ENCODE measurements at places on chromosomes 11 and 22.
A peak's percentile ranks its signal among the peaks of the same experiment; 100 is the strongest.

- DNase-seq: peak; percentile 37
These were observed 49.3 kb downstream of the AHNAK start for GRCh38 chr11:62497132-62497801.

- DNase-seq: no peak
These were observed 27.3 kb downstream of the RELT start for GRCh38 chr11:73403541-73403940.

GRCh38 chr11:11770921-11771486, 70.8 kb upstream of the USP47 start:
- DNase-seq: no peak

DNA sequence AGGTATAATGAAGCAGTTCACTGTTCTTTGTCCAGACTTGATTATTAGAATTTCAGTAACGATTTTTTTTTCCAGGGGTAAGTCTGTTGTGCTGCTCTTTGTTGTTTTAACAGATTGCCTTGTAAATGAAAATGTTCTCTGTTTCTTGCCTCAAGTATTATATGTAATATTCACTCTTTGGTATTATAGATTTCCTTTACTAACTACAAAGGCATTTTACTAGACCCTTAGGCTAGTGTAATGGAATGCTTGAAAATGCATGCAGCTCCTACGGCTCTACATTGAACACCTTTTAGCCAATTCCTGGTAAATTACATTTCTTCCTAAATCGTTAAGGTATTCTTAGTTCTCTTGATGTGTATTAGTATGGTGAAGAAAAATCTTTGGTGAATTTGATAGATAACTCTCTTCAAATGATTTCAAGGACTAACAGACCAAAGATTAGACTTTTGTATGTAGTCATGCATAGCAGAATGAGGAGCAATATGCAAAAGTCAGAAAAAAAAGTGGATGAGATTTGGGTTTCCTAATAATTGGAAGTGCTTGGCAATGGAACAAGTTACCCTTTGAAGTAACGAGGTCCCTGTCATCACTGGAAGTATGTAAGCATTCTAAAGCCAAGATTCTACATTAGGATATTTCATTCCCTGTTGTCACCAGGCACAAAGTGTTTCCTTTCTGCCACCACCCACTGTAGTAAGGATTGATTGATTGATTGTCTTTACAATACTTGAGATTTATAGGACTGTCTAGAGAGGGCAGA, 113.1 kb downstream of the DBX1 start:
- DNase-seq: no peak

DNA sequence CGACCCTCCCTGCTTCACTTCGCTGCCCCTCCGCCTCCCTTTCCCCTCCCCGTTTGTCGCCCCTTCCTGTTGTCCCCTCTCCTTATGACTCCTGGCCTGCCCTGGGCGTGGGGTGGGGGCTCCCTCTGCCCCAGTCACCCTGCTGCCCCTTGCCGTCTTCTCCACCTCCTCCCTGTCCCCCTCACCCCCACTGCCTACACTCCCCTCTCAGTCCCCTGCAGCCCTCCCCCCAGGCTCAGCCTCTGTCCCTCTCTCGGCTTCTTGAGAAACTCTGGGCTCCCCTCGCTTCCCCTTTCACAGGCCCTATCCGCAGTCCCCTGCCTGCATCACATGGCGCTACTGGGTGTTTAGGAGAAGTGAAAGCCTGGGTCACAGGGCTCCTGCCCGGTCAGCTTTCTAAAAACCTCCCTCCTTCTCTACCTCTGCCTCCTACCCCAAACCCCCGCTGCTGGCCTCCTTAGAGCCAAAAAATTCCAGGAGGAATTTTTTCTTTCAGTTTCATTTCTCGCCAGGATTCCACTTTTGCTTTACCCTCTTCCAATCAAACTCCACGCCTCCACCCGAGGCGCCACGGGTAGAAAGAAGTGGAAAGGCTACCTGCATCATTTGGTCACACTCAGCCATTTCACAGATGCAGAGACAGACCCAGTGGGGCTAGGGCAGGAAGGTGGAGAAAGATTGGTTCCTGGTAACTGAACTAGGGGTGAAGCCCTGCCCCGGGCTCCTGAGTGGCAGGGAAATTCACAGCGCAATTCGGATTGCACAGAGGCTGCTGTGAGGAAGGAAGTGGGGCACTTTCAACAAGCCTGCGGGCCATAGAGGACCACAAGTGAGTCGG, at the start of gene SLC15A3:
SLC15A3 (minus strand) TSS at position 273 of the 838 bp plus-strand sequence. CDS start 625 bp downstream, outside the sequence.
- peak; percentile 88 for DNase-seq

GRCh38 chr11:4748438-4748837, 21.3 kb downstream of the OR51F1 start:
- no peak for DNase-seq

DNA sequence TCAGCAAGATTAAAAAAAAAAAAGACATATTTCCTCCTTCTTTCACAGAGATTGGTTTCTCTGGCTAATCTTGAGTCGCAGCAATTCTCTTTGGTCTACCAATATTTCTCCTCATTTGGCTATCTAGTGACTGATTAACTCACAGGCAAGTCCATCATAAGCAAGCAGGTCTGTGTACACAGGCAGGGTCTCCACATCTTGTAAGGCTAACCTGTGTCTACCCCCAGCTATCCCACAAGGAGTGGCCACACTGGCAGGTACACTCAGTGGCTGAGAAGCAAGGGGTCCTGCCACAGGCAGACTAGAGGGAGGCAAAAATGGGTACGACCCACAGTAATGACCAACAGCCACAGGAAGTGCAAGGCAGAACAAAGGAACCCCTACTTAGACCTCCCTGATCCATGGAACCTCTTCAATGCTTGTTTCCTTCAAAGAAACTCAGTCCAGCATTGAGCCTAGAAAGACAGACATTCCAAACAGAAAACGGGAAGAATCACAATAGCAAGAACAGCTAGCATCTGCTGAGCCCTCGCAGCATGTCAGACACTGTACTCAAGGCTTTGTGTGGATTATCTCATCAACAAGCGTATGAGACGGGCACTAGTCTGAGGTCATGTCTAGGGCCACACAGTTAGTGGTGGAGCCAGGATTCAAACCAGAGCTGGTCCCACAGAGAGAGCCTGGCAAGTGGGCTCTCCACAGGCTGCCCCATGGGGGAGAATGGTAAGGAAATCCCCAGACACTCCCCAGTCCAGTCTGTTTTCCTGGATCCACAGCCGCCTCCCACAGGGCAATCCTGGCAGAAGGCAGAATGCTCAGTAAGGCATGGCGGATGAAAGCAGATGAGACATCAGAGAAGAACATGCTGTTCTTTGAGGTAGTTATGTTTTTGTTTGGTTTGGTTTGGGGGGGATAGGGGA, 34.3 kb downstream of the PLEKHA7 start:
- no peak for DNase-seq

- DNase-seq: no peak
These were observed 95.7 kb downstream of the TRMU start for GRCh38 chr22:46430961-46431838.

DNA sequence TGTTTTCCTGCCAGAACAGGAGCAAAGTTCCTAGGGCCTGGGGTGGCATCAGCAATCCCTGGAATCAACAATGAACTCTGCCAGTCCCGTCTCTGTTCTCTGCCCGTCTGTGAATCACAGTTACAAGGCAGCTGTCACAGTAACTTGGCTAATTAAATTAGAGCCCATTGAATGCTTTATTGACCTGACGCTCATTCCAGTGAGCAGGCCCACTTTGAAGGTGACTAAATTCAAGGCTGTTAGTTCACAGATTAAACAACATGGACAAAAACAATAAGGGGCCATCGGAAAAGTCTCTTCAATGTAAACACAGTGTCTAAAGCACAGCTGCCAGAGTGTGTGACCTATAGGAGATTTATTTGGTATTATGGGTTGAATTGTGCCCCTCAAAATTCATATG, 17.7 kb upstream of the TMPRSS5 start:
- DNase-seq: no peak

DNA sequence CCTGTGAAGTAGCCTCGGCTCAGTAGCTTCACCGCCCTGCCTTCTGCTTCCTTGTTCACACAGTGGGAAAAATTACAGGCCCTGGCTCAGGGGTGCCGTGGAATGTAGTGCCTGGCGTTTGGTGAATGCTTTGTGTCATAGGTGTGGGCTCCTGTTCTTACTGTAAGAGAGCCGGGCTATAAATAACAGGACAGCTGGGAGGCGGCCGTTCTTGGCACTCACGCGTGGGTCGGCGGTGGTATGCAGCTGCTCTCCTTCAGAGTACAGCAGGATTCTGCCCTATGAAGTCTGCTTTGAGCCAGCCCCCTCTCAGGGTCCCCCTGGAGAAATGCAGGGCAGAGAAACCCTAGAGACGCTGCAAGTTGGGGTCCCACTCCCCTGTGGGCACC, 84.2 kb downstream of the CTTN start:
- no peak for DNase-seq

- no peak for DNase-seq
These were observed 30.8 kb downstream of the RSPH14 start for GRCh38 chr22:23110922-23111527.

- DNase-seq: no peak
These were observed 27.5 kb upstream of the SMIM35 start for GRCh38 chr11:118114266-118114665.

DNA sequence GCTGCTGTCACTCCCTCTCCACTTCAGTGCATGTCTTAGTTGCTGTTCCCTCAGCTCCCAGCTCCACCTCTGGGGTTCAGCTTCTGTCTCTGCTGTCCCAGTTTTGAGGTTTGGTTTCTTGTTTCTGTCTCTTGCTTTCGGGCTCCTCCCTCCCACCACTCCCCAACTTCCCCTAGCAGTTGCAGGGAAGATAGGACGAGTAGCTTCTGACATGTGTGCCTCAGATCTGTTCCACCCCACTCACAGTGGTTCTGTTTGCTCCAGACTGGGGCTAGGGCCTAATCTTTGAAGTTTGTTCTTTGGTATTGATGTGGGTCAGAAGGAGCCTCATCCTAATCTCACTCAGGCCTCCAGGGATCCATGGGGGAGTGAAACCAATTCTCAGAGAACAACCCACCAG, 2.6 kb upstream of the RRM1 start:
- DNase-seq: no peak

DNA sequence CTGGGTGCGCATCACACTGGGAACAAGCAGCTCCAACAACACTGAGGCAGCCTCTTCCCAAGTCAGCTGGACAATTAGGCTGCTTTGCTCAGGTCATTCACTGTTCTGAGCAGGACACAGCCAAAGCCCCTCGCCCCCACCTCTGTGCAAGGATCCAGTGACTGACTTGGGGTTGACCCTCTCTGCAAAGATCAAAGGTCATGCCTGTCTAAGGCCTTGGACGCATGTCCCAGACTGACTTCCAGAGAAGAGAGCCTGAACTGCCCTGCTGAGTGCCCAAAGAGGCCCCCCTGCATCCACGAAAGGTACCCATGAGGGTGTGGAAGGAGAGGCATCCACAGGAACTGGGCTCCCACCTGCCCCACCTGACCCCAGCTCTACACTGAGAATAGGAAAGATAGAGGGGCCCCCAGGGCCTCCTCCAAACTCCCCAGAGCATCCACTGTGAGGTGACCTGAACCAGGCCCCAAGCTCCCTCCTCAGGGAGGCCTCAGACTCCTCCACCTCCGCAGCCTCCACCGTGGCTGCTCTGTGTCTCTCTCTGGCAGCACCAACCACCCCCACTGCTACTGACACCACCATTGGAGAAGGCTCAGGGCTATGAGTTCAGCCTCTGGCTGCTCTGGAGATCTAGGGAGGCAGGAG, 53.5 kb downstream of the IGLL5 start:
- DNase-seq: no peak

DNA sequence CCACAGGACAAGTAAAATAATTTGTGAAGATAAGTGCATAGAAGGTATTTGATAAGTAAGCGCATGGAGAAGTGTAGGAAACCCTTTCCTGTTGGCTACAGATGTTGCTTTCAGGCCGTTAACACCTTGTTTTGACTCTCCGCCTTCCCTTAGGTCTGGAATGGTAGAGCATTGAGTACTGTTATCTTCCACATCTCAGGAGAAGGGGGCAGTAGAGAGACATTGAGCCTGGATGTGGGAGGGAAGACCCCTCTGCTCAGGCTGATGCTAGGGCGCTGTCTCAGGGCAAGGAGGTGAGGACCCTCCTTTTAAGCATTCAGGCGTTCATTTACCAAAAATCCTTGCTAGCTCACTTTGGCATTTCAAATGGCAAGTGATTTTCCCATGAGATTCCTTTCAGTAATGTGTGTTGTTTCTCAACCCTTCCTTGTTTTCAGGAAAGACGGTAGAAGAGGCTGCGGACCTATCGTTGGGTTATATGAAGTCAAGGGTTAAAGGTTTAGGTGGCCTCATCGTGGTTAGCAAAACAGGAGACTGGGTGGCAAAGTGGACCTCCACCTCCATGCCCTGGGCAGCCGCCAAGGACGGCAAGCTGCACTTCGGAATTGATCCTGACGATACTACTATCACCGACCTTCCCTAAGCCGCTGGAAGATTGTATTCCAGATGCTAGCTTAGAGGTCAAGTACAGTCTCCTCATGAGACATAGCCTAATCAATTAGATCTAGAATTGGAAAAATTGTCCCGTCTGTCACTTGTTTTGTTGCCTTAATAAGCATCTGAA, 27.0 kb upstream of the SCGB1A1 start:
- no peak for DNase-seq

- no peak for DNase-seq
These were observed 56.8 kb downstream of the ELFN2 start for GRCh38 chr22:37370306-37370979.

DNA sequence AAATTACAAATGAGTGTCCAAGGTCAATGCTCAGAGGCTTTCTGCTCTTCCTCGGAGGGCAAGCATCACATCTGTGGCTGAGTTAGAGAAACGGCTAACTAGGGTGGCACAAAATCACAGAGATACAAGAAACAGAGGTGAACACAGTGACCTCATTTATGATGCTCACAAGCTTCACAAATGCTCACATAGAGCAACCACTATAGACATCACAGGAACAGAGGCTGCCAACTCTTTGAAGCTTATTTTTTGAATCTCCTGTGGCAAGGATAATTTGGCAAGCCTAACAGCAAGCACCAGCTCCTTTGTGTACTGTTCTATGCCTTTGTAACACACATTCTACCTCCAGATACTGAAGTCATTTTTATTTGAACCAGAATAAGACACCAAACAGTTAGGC, 416.5 kb upstream of the DDI1 start:
- no peak for DNase-seq

DNA sequence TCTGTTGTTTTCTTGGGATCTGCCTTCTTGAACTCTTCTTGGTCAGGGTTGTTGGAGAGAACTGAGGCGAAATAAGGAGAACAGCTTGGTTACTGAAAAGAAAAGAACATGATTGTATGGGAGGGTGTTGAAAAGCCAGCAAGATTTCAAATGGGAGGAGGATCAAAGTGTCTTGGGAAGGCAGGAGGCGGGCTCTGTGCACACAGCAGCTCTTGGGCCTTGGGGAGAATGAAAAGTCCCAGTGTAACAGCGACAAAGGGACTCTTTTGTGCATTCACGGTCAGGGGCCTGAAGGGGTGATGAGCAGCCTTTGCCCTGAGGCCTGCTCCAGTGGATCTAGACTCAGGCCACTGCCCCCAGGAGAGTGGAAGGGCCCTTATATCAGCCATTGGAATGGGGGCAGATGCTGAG, 135.4 kb downstream of the ADAMTS15 start:
- no peak for DNase-seq
